Dermis microvascular lymphatic vessel endothelial cell (primary cell): ENCODE measurements at places on chromosomes 6 and 20. TPM values are rescaled to one million over a fixed set of nuclear protein-coding genes. Genes with fewer than 3 reads are reported as not detected.

DNA sequence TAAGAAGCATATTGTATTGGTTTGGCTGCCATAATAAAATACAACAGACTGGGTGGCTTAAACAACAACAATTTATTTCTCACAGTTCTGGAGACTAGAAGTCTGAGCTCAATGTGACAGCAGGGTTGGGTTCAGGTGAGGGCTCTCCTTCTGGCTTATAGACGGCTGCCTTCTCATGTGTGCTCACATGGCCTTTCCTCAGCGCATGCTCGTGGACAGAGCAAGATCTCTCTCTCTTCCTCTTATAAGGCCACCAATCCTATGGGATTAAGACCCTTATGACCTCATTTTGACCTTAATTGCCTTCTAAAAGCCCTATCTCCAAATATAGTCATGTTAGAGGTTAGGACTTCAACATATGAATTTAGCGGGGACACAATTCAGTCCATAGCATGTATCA, 32.4 kb upstream of the GFOD1 start:
- DNase-seq, result no peak

- DNase-seq, result no peak
Observed at GRCh38 chr6:162181741-162182401, 545.7 kb downstream of the PRKN start.

DNA sequence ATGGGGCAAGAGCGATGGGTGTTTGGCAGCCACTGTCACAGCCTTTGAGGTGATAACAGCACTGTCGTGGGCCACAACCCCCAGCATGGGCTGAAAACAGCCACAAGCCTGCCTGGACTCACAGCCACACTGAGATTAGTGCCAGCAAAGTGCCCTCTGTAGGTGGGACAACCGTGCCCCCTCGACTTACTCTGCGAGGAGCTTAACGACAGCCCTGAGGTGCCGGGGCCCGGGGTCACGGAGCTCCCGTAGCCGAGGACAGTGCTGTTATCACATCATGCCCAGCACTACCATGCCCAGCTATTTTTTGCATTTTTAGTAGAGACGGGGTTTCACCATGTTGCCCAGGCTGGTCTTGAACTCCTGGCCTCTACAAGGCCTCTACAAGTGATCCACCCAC, 36.6 kb downstream of the SUMO4 start:
- no peak for DNase-seq

- DNase-seq, result no peak
Observed at GRCh38 chr6:93266116-93266817, 153.1 kb downstream of the EPHA7 start.

- DNase-seq, result no peak
Observed at GRCh38 chr6:51788121-51788520, 299.3 kb downstream of the PKHD1 start.

The CRIP3 gene
- not detected in 2 replicates for total RNA-seq

DNA sequence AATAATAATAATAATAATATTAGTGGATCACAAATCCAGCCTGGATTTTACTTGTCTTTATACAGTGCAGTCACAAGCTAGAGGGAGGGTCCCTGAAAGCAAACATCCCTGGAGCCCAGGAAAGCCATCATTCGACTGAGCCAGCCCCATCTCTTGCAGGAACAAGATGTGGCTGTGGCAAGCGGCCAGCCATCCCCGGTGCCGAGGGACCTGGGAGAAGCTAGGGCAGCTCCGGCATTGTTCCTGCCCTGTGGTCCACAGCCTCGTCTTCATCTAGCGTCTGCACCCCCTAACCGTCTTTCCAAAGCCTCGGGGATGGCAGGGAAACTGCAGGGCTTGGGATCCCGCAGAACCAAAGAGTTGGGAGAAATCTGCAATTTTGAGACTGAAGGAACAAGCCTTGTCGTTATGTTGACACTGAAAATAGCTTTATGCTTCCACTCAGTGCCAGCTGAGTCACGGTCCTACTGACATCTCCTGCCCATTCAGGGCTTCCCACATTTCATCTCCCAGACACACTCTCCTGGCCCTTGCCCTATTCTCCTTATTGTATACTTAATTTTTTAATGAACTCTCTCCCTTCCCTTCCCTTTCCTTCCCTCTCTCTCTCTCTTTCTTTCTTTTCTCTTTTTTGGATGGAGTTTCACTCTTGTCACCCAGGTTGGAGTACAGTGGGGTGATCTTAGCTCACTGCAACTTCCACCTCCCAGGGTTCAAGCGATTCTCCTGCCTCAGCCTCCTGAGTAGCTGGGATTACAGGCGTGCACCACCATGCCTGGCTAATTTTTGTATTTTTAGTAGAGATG, 62.5 kb upstream of the ZNFX1 start:
- no peak for DNase-seq

DNA sequence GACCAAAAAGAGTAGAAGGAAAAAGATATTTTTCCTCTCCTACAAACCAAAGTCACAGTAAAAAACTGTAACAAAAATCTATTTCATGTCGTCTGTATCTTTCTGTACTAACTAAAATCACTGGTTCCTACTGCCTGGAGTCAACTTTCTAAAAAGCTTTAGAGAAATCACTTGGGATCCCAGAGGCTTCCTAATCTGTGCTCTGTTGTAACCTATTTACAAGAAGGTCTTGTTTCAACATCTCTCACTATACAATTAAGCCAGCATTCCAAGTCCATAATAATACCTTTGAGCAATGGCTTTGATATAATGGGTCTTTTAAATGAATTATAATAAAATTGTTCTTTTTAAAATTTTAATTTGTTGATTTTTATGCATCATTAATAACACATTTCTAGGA, 20.4 kb downstream of the RAB23 start:
- no peak for DNase-seq

The TPD52L2 gene
- total RNA-seq, result 112 and 178 TPM in 2 replicates

GRCh38 chr6:158311626-158312025, 639 bp upstream of the TULP4 start:
- DNase-seq, result no peak

DNA sequence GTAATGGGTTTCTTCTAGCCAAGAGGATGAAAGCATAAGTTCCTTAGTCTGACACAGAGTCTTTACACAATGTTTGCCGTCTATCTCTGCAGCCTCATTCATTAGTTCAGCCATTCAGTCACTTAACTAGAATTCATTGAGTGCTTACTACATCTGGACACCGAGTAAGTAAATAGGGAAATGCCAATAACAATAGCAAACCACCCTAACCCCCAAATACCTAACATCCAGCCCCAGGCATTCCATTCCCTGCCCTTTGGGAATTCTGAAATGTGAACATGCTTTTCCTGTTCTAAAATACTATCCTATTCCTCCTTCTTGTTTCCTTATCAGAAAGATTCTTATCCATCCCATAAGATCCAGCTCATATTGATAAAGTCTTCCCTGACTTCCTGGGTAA, 277.6 kb upstream of the RNF217 start:
- no peak for DNase-seq

DNA sequence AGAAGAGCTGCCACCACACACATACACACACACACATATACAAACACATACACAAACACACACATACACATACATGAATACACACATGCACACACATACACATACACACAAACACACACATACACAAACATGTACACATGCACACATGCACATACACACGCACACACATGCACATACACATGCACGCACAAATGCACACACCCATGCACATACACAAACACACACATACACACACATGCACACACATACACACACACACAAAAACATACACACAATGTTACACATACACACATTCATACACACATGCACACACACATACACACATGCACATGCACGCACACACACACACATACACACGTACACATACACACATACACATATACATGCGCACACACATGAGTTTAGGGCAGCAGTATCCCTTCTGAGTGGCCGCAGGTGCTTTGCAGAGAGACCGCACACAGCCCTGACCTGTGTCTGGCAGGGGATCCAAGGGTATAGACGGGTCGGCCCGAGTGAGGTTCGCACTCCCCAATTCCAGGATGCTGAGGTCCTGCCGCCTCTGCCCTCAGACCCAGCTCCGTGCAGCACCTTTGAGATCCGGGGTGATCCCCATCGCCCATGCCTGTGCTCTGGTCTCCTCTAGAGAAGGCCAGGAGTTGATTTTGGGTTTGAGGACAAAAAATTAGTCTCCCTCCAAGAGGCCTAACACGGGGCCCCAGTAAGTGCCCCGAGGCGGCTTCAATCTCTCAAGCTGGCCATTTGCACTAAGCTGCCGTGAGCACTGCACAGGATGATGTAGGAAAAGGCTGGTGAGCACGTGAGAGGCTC, 56.8 kb downstream of the TMEM242 start:
- no peak for DNase-seq

- peak; percentile 77 for DNase-seq
Observed at GRCh38 chr20:40160097-40160550, 528.9 kb downstream of the MAFB start.

The RBL1 gene
- 3.0 and 7.1 TPM in 2 replicates for total RNA-seq

The TCEA2 gene
- total RNA-seq, result 27.0 and 36.0 TPM in 2 replicates

The PLA2G7 gene
- under 0.01 TPM in 1 of 2 replicates, not detected in the other for total RNA-seq

- peak; percentile 27 for DNase-seq
Observed at GRCh38 chr6:105509506-105510331, 106.8 kb upstream of the PREP start.

The SH3BGRL2 gene
- total RNA-seq, result 81.8 and 98.2 TPM in 2 replicates

DNA sequence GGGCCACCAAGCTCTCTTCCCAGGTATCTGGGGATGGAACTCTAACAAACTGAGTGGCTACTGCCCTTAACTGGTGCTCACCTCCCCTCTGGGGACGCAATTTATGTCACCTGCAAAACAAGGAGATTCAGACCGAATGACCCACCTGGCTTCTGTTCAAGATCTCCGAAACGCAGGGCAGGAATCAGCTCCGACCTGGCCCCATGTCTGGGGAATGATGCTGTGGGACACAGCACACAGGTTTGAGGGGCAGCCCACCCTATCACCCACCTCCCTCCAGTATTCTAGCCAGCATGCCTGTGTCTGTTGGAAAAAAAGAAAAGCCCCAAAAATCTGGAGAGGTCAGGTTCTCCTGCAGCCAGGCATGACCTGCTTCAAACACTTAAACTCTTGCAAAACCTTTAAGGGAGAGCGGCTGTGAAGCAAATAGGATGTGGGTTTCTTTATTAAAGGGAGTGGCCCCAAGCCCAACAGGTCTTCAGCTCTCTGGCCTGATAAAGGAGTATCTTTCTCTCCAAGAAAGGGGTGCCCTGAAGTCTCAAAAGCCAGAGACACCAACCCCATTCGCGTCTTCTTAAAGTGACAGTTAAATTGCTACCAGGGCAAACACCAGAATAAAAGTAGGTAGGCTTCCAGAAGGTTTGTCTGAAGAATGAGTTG, 6.4 kb downstream of the PREX1 start:
- DNase-seq, result no peak

DNA sequence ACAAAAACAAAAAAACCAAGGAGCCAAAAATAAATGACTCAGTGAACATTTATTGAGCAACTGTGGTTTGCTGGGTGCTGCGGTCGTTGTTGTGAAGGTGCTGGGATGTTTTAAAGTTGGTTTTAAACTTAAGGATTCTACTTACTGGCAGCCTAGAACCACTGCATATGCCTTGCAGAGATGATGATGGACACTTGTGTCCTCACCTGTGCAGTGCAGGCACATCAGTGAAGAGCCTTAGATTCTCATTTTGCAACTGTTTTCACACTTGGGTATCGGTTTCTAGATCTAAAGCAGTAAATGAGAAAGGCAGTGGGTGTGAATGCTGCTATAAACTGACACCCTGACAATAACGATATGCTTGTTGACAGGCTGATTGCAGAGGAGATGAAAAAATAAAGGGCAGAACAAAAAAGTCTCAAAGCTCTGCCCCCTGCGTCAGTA, 68.8 kb downstream of the UTRN start:
- DNase-seq, result no peak

GRCh38 chr6:11978169-11978987, 33.7 kb upstream of the HIVEP1 start:
- no peak for DNase-seq

GRCh38 chr6:107108201-107108890, 7.0 kb downstream of the BEND3 start:
- DNase-seq, result no peak

The LPIN3 gene
- 0.13 and 0.77 TPM in 2 replicates for total RNA-seq

DNA sequence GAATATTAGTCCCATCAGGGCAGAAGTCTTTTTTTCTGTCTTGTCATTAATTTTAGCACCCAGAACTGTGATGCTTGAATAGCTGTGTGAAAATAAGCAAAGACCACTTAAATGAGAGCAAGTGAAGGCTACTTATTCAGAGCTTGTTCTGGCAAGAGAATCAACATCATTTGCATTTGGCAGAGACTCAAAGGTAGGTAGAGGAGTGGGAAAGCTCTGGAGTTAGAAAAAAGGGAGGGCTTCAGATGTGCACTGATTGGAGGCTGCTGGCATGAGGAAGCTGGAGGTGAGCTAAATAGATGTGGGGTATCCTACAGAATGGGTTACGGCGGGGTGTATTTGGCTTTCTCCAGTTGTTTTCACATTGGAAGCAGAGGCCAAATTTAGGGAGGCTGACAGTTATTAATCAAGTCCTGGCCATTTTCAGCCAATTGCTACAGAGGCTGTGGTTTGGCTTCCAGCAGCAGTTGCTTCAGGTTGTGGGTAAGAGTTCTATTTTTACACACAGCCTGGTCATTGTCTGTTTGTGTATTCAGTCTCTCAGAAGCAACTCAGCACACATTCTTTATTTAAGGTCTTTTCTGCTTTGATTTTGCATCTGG, 254.3 kb downstream of the BTBD3 start:
- no peak for DNase-seq

DNA sequence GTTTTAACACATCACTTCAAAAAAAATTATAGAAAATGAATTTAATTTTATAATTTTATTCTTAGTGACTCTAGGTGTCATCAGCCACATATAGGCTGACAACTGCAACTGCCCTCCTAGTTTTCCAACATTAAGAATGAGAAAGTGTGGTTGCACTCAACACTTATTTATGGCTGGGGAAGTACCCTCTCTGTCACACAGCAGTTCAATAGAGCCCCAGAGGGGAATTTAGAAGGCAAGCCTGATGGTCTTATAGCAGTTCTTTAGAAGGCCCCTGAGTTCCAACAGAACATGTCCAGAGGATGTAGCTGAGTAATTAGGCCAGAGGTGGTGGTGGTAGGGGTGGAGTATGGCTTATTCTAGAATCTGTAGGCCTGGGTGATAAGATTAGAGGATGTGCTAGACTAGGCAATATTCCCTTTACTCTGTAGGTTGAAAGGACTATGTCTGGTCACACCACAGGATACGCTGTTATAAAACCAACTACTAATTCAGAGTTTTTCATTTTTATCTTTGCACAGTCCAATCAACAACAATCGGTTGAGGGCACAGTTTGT, 226.5 kb upstream of the CITED2 start:
- no peak for DNase-seq

The HLA-DRA gene
- total RNA-seq, result under 0.01 TPM in 1 of 2 replicates, not detected in the other

The TTK gene
- 4.8 and 15.5 TPM in 2 replicates for total RNA-seq
